ENCODE measurements at places on chromosomes 1 and 21.

- DNase-seq = no peak
These were observed 56.6 kb upstream of the C1orf105 start for GRCh38 chr1:172363852-172364251.

- no peak for DNase-seq
These were observed 121.6 kb upstream of the IRF2BP2 start for GRCh38 chr1:234731569-234732085.

DNA sequence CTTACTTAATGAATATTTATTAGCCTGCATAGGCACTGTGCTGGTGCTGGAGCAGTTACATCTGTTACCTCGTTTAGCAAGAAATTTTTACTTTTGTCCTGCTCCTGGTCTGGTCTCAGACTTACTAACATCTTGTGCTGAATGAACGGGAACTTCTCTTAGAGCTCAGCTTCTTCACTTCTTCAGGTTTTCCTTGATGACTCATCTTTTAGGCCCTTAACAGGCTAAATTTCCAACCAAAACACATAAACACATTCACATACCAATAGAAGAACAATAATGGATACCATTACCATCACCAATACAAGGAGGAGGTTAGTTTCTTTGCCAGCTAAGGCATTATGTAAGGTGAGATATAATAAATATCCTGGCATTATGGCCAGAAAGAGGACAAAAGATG is 68.9 kb downstream of the IFI44 start:
- DNase-seq = no peak

- DNase-seq = no peak
These were observed 19.8 kb upstream of the UBXN10 start for GRCh38 chr1:20166051-20166450.

DNA sequence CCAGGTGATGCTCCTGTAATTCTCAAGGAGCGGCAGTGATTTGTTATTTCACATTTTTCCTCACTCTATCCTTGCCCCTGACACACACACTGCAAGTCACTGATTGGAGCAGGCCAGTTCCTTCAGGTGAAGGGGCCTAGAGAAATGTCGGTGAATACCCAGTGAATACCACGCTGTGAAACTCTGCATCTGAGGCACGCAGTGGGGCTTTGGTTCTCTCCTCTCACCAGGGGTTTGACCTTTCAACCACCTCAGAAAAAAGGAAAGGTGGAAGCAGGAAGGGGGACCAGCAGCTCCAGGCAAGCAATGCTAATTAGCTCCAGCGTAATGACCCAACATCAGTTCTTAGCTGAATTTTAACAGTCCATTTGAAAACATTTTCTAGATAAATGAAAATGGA is 532 bp upstream of the FAM177B start:
- no peak for DNase-seq

DNA sequence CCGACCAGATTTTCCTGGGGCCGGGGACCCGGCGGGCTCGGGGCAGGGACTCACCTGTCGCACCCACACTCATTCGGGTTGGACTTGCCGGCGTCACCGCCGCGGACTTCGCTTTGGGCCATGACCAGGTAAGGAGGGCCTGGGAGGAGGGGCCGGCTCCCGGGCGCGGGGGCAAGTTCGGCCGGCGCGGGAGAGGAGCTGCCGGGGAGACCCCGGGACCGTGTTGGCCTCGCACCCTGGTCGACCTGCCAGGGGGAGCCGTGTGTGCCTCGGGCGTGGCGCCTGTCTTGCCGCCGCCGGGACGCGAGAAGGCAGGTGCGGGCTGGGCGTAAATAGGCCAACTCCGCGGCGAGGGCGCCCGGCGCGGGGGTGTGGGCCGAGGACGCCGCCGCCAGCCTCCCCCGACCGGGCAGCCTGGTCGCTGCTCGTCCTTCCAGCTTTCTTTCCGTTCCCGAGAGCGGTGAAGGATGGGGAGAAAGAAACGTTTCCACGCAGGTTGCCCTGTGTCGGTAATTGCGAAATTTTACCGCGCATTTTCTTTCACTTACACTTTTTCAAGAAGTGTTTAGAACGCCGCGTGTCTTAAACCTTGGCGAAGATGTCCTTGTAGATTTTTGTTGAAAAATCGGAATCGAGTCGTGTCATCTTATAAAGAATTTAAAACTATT is 558 bp downstream of the USP1 start:
- no peak for DNase-seq

DNA sequence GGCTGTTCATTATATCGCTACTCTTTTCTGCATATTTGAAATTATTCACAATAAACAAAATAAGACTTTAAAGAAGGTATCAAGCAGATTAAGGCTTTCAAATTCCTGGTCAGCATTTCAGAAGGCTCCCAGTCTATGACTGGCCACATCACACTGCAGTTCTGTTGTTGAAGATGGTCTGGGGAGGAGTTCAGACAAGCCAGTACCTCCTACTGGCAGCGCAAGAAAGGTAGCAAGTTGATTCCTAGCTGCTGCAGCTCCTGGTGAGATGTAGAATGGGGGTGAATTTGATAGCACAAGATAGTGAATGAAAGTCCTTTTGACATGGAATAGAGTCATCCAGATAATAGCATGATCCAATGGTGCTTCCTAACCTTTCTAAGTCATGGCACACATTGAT is 88.2 kb upstream of the BEND5 start:
- no peak for DNase-seq

GRCh38 chr1:241551759-241552638 is 19.8 kb downstream of the KMO start:
- DNase-seq = no peak

GRCh38 chr1:59747420-59748024 is 67.2 kb upstream of the HOOK1 start:
- DNase-seq = peak; percentile 13

GRCh38 chr1:67896826-67897225 is 63.6 kb upstream of the GNG12 start:
- DNase-seq = no peak

DNA sequence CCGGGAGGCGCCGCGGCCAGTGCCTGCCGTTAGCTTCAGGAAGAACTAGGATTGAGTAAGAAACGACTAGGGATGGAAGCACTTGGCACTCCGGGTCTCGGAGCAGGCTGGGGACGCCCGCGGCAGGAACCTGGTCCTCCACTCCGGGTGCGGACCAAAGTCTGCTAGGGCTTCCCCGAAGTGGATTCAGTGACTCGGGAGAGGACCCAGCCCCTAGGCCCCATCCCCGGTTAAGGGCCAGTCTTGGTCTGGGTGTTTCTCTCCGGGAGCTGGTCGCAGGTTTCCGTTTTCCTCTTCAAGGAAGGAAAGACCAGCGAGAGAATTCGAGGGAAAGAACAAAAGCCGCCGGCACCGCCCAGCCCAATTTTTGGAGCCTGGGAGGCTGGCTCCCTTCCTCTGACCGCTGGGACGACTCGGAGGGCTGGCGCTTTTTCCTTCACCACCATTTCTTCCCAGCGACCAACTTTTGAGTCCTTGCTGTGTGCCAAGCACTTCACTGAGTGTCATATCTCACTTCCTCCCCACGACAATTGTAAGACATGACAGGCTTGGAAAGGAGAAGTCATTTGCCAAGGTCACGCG is 16.8 kb upstream of the STMN1 start:
- DNase-seq = peak; percentile 59

GRCh38 chr1:59046134-59046533 is 250.8 kb upstream of the FGGY start:
- DNase-seq = no peak

- no peak for DNase-seq
These were observed 12.9 kb downstream of the EPHA8 start for GRCh38 chr1:22576150-22576544.

DNA sequence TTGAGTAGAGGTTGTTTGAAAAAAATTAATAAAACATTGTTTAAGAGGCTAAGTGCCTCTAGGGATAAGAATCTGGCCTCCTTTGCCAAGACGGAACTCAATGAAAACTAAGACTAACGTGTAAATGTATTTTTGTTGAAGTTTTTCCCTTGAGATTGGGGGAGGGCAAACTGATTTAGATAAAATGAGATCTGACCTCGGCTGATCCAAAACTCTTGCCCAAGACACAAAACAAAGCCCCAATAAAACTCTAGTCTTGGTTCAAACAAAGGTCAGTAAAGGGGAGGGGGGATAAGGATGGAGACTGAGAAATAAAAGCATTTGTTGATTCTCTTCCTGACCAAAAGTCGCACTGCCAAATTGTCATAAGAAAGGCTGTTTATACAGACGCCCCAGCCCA is 134.8 kb upstream of the DPT start:
- no peak for DNase-seq

DNA sequence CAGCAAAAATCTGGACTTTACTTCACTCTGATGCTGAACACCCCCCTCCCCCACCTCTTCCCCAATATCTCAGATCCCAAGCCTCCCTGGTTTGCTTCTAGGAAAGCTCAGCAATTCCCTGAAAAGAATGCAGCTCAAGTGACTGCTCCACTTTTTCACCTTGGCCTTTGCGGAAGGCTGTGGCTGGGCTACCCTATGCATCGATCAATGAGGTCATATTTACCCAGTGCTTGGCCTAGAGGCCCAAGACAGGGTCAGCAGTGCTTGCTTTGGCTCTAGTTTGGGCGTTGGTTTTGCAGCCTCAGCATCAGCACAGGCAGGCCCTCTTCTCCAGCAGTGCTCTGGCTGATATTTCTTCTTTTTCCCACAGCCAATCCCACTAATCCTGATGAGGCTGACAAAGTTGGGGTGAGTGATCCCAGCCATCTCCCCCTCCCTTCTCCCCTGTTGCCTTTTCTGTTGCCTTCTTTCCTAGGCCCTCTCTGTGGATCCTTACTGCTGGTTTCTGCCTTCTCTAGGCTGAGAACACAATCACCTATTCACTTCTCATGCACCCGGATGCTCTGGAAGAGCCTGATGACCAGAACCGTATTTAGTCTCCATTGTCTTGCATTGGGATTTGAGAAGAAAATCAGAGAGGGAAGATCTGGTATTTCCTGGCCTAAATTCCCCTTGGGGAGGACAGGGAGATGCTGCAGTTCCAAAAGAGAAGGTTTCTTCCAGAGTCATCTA is 14.2 kb downstream of the FCGR2B start:
- no peak for DNase-seq

GRCh38 chr1:75492011-75492410 is 118.9 kb downstream of the SLC44A5 start:
- no peak for DNase-seq

GRCh38 chr1:84122780-84123382 is 21.2 kb upstream of the PRKACB start:
- DNase-seq = peak; percentile 26

DNA sequence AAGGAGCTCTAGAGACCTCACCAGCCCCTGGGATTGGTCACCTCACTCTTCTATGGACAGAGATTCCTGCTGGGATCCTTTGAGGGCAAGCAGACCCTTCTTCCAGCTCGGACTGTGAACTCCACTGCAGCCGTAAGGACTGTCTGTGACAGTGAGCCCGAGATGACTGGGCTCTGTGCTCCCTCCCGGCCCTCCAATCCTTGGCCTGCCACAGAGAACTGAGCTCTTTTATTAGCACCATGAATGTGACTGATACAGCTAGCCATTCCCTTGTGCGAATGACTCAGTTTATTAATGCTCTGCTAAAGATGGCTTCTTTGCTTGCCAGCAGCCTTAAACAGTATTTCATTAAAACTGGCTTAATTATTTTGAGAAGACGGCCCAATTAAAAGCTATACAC is 194.6 kb upstream of the LMO4 start:
- DNase-seq = no peak

DNA sequence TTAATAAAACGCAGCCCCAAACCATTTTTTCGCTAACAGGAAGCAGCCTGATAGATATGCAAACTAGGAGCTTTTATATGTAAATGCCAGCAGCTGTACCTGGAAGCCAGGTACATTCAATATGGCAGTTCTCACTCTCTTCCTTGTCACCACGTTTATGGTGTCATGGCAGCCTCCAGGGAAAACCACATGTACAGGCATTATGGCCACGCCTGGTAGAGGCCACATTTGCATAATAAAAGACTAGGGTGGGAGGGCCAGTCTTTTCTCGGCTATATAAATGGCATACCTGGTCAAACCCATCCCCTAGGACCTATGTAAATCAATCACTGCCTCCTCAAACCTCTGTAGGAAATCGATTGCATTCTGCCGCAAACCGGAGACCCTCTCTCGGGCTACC is 247.5 kb downstream of the NEGR1 start:
- DNase-seq = no peak

DNA sequence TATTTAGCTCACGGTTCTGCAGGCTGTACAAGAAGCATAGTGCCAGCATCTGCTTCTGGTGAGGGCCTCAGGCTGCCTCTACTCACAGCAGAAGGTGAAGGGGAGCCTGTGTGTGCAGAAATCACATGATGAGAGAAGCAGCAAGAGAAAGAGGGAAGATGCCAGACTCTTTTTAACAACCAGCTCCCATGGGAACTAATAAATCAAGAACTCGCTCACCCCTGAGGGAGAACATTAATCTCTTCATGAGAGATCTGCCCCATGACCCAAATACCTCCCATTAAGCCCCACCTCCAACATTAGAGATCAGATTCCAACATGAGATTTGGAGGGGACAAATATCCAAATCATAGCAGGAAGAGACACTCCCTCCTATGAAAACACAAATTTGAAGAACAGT is 74.1 kb downstream of the OLFML2B start:
- no peak for DNase-seq

DNA sequence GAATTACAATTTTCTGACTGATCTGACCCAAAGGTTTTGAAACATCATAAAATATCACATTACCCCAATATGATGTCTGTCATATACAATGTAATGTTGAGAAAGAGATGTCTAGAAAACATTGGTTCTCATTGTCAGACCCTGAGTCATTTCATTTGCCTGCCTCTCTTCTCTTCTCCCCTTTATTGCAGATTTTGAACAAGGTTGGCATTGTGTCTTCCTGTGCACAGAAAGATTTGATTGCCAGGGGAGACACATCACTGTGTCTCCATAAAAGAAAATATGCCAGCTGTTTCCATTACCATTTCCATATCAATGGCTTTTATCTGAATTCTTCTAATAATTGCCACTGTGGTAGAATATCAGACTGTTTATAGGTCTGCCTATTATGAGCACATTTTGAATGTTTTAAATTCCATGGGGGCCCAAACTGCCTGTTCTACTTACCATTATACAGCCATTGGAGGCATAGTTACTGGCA is 65.6 kb downstream of the IFI44 start:
- no peak for DNase-seq

Data from COR-L47 (cell line).